WERI-Rb-1 (cell line): ENCODE measurements at places on chromosomes 11 and 22.

DNA sequence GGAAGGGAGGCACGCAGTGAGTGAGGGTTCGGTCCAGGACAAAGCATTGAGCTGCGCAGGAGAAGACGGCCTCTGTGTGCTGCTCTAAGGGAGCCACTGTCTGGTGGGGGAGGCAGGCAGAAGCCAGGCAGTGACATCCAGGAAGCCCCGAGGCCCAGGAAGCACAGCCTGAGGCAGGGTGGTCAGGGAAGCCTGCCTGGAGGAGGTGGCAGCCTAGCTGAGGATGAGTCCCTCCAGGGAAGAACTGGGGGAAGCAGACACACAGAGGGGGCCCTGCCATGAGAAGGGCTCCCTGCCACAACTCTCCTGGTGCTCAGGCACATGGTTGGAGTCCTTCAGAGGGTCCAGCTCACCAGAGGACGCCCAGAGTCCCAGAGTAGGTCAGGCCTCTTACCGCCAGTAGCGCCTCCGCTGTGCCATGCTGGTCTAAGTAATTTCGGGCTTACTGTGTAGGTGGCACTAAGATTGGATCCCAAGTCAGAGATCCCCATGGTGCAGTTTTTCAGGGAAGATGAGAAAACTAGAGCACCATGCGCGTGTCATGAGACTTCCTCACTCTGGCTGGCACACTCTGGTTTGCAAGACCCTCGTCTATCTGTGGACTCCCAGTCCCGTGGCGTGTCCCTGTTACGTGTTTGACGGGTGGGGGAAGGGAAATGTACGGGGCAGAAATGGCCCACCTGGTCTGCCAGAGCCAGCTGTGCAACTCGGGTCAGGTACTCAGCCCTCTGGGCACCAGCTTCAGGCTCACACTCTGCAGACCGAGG is 887.2 kb downstream of the BRD1 start:
- no peak for DNase-seq

DNA sequence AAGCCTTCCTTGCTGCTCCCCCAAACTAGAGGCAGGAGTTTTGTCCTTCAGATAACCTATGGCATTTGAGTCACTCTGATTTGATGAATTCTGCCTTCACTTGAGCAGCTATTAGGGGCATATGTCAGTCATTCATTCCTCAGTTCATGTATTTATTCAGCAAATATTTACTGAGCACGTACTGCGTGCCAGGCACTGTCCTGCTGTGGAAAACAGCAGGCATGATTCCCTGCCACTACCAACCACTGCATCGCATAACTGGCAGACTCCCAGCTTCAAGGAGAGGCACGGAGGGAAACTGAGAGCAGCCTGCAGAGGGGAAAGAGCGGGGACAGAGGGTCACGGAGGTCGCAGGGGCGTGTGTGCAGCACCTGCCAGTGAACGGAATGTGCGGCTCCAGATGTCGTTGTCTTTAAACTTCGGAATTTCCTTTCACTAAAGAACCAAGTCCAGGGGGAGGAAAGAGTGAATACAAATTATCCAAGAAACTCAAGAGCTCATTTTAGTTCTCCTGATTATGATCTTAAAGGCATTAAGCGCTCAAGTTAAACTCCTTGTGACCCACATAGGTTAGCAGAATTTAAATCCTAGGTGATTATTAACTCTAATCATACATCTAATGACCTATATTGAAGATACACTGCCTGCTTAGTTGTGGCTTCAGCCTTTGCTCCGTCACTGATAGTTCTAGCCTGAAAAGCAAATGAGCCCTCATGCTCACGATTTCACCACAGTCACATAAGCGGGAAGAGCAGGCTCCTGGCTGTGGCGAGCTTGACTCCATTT is 12.6 kb downstream of the PPARA start:
- DNase-seq, result no peak

DNA sequence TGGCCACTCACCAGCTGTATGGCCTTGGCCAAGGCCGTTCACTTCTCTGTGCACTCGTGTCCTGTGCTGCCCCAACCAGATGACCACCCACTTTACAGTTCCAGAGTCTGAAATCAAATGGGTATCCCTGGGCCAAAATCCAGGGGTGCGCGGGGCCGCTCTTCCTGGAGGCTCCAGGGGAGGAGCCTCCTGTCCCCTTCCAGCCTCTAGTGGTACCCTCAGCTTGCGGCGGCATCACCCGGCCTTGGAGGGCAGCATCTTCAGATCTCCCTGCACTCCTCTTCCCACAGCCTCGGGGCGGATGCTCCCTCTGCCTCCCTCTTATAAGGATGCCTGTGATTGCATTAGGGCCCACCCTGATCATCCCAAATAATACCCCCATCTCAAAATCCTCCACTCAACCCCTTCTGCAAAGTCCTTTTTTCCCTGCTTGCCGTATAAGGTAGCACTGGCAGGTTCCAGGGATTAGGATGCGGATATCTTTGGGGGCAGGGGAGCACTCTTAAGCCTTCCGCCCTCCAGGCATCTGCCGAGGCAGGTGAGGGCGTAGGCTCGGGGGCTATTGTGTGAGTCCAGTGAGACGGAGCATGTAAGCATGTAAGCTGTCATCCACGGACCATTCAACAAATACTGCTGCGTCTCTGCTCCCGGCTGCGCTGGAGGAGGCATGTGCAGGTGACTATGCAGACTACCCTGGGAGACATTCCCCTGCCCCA is 24.4 kb upstream of the SHISAL1 start:
- DNase-seq, result peak; percentile 51

DNA sequence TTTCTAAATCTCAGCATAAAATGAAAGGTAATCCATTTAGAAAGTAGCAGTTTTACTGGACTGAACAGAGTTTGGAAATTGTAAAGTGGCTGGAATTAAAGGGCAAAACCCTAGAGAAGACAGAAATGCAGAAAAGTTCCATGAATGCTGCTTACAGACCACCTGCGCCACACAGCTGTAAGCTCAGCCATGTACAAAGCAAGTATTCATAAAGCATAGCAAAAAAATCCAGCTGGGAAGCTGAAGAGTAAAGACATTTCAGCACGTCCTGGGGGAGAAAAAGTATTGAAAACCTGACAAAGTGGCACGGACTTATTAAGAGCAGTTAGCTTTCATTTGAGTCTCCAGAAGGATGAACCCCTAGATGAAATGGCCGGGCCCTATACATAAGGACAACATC is 220.1 kb upstream of the CNTN5 start:
- no peak for DNase-seq

- DNase-seq, result no peak
These were observed 15.7 kb downstream of the RAC2 start for GRCh38 chr22:37228106-37229011.

- no peak for DNase-seq
These were observed 3.9 kb upstream of the GCAT start for GRCh38 chr22:37803639-37804351.

DNA sequence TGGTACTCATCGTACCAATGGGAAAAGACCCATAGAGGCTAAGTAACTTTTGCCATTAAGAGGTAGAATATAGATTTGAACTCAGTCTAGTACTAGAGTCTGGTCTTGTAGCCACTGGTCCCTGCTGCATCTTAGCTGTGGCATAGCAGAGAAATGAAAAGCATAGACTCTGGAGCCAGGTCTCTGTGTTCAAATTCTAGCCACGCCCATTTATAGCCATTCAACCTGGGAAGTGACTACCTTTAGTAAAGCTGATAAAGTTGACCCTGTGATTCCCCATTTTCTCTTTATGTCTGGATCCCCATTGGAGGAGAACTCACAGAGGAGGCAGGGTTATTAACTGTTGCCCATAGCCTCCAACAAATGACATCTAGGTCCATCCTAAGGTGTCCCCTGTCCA is 113.6 kb downstream of the ME3 start:
- no peak for DNase-seq

DNA sequence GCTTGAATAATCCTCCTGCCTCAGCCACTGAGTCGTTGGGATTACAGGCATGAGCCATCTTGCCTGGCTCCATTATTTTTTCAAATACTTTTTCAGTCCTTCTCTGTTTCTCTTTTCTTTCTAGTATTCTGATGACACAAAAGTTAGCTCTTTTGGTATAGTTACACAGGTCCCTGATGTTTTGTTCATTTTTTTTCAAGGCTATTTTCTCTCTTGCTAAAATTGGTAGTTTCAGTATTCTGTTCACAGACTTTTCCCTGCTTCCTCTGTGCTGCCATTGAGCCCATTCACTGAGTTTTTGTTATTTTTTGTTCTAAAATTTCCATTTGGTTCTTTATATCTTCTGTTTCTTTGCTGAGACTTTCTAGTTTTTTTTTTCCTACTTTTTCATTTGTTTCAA is 166.5 kb downstream of the UVRAG start:
- no peak for DNase-seq

GRCh38 chr11:118918686-118919280 is 6.9 kb downstream of the BCL9L start:
- DNase-seq, result no peak

DNA sequence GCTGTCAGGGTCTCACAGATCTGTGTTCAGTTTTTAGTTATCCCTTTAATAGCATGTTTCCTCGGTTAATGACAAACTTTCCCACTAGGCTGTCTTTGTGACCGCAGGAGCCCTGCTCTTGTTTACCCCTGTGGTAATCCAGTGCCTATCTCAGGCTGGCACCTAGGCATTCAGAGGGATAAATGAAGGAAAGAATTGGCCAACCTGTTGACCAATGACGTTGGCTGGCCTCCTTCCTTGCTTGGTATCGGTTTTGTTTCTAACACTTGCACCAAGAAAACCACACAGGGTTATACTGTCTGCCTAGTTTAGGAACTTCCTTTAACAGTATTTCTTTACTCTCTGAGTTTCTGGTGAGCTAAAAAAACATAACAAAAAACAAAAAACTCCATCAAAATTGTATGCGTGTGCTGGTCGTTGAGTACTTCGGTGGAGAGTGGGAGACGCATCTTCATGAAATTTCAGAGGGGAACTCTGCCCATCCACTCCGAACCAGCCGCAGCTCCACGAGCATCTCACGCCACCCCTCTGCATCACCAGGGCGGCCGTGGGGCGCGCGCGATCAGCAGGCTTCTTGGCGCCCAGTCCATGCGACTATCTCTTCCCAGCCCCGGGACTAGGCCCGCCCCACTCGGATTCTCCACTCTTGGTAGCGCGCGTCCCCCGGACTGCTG is 563 bp upstream of the ENDOD1 start:
- no peak for DNase-seq

GRCh38 chr11:100119176-100119575 is 567.9 kb upstream of the ARHGAP42 start:
- no peak for DNase-seq

DNA sequence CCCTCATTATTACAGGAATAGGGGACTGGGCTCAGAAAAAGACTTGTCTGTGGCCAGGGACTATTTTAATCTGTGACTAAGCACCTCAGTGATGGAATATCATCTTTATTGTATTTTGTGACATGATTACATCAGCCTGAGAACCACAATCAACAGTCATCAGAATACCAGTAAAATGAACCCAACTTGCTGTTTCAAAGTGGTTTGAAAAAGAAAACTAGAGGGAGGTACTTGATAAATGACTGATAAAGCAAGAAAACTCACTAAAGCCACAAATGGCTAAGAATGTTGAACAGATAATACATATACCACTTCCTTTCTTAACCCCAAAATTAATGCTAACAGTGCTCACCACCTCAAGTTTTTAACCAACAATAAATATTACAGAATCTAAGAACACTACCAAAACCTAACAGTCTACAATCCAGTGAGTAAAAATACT is 155.7 kb downstream of the ATG16L2 start:
- DNase-seq, result no peak

DNA sequence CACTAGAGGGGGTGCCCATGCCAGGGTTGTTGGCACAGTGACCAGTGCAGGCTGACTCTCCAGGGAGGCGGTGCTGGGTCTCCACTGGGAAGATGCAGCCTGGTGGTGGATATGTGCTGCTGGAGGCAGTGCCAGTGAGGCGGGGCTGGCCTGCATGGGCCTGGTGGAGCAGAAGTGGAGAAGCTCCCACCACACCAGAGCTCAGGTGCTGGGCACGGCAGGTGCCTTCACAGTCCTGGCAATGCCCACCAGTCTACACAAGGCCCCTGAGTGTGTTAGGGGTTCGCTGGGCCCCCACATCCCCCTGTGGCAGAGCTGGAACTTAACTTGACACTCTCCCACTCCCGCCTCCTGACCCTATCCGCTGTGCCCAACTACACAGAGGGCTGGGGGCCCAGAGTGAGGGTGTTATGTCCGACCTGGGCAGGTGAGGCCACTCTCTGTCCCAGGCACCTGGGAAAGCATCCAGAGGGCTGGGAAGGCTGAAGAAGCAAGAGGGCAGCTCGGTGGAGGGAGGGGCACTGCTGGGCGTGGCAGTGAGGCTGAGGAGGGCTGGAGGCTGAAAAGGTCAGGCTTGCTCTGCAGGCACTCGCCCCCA is 102.4 kb upstream of the B3GAT1 start:
- peak; percentile 5 for DNase-seq

GRCh38 chr11:33734441-33735270 is 1.6 kb downstream of the CD59 start:
- DNase-seq, result no peak

GRCh38 chr22:29339381-29340235 is 24.1 kb upstream of the RASL10A start:
- no peak for DNase-seq

DNA sequence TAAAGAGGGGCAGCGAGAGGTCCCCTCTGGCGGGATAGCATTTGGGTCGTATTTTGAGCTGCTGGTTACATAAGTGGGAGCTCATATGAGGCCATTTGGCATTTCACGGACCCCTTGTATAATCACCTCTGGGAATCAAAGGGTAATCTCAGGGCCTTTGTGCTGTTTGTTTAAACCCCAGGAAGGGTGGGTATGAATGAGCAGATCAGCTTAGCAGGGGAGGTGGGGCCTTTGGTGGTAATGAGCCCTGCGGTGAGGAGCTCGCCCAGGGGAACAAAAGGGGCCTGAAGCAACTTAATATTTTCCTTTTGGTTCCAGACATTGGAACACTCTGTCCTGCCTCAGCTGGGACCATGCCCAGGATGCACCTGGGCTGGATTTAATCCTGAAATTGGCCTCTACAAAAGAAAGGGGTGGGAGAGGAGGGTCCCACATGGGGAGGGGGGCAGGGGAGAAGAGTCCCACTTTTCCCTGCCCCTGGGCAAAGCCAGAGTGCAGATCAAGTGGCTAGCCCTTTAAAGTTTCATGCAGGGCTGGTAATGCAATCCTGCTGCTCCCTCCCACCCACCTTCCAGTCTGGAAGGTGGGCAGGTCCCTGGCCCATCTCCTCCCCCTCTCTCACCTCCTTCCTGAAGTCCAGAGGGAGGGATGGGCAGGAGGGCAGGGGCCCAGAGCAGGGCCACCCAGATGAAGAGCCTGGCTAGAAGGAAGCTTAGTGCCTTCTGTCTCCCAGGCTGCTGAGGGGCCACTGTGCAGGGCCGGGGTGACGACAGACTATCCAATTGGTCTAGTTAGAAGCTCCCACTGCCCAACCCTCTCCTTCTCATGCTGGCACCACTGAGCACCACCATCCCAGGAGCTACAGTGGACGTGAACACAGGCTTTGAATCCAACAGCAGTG is 10.5 kb downstream of the TSKU start:
- peak; percentile 69 for DNase-seq

GRCh38 chr11:24617856-24618255 is 121.0 kb downstream of the LUZP2 start:
- no peak for DNase-seq

DNA sequence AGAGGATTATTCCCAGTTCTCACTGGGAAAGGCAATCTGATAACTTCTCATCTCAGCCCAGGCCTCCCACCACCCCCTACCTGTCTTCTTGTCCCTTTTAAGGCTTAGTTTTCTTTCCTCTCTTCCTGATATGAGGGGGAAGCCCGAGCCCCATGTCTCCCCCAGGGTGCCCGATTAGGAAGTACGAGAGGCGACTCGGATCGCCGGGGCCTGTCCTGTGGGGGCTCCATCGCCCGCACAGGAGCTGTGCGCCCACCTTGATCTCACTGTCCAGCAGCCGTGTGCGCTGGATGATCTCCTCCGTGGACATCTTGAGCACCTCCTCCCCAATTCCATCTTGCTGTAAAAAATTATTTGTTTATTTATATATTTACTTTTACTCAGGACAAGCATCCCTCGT is 628 bp downstream of the PSMC3 start:
- no peak for DNase-seq
